ENCODE measurements at places on chromosomes 13 and 19.

DNA sequence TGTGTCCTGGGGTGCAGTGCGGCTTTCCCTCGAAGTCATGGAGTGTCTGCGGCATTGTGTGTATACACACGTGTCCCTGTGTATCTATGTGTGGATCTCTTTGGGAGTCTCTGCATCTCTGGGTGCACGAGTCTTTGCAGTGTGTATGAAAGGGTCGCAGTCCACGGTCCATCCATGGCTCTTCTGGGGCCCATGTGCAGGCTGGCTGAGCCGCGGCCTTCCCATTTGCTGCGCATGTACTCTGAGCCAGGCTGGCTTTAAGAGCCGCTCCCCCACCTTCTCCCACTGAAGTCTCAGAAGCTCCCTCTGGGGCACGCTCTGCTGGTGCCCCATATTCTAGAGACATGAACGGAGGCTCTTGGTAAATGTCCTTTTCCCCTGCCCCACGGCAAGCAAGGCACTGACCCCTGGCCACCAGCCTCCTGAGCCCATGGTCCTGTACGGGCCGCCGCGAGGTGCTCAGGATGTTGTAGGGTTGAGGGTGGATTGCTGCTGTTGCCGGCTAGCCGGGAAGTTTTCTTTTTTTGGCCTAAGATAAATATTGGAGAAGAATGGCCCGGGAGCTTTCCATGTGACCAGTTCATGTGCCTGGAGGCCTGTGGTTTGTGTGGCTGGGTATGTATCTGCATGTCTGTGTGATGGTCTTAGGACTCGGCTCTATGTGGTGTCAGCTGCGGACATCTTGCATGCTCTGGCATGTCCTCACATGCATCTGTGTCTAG, 31.9 kb downstream of the PAK4 start:
- no peak for DNase-seq

DNA sequence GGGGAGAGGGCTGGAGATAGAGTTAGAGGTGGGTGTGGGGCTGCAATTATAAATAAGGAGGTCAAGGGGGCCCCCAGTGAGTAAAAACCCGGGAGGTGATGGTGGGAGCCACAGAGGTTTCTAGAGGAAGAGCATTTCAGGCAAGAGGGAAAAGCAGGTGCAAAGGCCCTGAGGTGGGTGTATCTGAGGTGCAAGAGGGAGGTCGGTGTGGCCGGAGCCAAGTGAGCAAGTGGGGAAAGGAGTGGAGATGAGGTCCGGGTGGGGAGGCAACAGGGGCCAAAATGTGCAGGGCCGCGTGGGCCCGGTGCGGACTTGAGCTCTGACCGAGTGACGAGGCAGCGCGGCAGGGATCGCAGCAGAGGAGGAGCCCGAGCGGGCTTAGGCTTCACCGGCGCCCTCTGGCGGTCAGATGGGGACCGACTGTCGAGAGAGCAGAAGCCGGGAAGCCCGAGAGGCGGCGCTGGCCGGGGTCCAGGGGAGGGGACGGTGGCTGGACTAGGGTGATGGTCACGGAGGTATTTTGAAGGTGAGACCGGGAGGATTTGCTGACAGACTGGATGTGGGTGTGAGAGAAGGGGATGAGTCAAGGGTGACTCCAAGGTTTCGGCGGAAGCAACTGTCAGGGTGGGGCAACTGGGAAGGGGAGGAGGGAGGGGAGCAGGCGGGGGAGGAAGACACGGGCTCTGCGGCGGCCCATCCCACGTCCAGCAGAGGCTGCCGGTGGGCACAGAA, 17.7 kb upstream of the SPACA4 start:
- peak; percentile 94 for DNase-seq

GRCh38 chr13:42048342-42048683, at the start of gene DGKH:
Gene DGKH (plus strand): TSS chr13:42048648. CDS start chr13:42048774, 126 bp downstream.
- no peak for DNase-seq

GRCh38 chr19:2372076-2372612, 12.1 kb downstream of the TMPRSS9 start:
- no peak for DNase-seq

DNA sequence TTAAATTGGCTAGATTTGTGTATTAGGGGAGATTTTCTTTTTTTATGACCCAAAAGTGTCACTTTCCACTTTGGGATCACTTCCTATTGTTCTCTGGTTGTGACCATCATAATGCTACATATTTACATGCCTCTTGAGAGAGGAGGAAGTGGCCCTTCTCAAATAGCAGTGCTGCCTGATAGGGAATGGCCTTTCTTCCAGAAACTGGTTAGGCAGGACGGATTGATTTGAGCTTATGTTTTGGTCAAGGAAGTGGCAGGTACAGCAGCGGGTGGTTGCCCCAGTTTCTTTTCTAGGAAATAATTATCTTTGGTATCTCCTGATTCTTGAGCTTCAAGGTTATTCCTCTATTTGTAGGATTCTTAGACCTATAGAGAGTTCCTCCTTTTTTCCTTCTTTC, 21.9 kb upstream of the WTIP start:
- no peak for DNase-seq

- no peak for DNase-seq
Observed at GRCh38 chr13:103539265-103539664, 473.0 kb upstream of the SLC10A2 start.
